ENCODE measurements at places on chromosomes 5 and 9.

- no peak for DNase-seq
Measured at GRCh38 chr9:20643660-20644059, 21.4 kb upstream of the MLLT3 start.

DNA sequence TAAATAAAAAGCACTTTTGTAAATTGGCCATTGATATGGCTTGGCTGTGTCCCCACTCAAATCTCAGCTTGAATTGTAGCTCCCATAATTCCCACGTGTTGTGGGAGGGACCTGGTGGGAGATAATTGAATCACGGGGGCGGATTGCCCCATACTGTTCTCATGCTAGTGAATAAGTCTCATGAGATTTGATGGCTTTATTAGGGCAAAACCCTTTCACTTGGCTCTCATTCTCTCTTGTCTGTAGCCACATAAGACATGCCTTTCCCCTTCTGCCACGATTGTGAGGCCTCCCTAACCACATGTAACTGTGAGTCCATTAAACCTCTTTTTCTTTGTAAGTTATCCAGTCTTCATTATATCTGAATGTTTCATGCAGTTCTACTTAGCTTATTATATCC lies 153.2 kb downstream of the TARS1 start:
- no peak for DNase-seq

DNA sequence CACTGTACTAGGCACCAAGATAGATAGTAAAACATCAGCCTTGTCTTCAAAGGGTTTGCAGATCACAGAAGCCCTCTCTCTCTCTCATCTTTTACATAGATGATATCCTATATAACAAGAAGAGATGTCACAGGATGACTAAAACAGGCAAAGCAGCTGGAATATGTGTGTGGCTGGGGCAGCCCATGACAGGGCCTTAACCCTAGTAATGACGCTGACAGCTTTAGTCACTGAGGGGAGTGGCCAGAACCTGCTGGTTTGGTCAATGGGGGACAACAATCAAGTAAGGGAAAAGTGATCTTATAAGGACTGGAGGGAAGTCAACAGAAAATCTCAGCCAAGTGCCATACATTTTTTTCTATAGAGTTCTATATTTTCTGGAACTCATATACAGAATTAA lies 41.9 kb upstream of the RIC1 start:
- DNase-seq = no peak

DNA sequence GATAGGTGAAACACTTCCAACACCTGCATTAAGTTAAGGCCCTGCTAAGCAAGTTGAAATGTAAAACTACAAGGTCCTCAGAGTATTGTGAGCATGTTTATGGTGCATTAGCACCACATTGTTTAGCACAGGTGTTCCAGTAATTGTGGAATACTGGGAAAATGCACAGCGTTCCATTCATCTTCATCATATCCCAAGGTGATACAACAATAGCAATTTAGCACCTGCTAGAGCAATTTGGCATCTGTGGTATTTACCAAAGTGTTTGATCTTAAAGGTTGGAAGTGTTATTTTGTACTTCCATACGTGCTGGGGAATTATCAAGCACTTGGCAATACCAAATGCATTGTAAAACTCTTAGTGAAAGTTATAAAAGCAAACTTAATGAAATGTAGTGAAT lies 266.8 kb downstream of the CYLC2 start:
- DNase-seq = no peak

GRCh38 chr9:18126831-18127498 lies 347.0 kb upstream of the ADAMTSL1 start:
- no peak for DNase-seq

- DNase-seq = no peak
Measured at GRCh38 chr5:82397741-82398320, 119.7 kb upstream of the RPS23 start.

DNA sequence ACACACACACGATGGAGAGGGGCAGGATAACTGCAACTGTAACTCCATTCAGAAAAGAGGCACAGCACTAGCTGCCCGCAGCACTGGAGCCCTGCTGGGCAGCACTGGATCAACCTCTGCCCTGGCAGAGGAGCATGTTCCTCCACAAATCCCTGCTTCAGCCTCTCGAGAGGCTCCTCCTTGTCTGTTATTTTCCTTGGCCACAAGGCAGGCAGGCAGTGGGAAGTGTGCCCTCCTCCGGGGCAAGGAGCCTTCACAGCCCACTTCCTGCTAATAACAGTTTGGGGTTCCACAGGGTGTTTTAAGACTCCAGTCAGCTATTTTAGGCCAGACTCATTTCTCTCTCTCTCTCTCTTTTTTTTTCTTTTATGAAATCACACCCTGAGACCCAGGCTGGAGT lies 11.8 kb downstream of the FXN start:
- DNase-seq = no peak

DNA sequence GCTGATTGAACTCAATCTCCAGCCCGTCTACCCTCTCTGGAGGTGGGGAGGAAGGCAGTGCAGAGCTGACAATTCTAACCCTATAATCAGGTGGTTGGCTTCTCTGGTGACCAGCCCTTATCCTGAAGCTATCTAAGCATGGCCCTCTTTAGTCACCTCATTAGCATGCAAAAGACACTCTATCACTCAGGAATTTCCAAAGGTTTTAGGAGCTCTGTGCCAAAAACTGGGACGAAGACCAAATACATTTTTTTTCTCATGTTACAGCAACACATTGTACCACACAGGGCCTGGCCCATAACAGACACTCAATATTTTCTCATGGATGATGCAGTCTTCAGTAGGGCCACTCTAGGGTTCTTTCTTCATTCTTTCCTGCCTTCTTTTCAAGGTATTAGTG lies 118.8 kb upstream of the VLDLR start:
- no peak for DNase-seq

DNA sequence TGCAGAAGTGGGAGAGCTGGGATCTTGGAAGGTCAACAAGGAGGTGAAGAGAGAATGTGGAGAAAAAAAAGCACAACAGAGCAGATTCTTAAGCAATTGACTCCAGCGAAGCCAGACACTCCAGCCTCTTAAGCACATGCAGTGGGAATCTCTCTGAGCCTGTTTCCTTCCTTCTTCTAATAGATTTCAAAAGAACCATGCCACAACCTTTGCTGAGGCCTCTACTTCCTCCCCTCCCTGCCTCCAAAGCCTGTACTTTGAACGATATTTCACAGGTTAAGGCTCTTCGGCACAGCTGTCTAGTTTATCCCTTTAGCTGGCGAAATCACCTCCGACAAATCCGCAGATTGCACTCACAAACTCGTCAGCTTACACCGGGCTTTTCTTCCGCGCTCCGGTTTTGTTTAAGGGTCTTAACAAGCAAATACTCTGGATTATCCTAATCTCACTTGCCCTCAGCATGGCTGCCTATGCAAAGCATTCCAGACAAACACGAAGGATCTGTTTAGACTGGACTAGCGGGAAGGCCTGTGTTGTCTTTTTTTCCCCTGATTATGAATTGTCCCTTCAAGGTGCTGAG lies 211.6 kb upstream of the PANK3 start:
- no peak for DNase-seq

Data from NCI-H510A treated with DMSO at 0.1 percent for 48 hours (cell line).